ENCODE measurements at places on chromosomes 13 and 19.

DNA sequence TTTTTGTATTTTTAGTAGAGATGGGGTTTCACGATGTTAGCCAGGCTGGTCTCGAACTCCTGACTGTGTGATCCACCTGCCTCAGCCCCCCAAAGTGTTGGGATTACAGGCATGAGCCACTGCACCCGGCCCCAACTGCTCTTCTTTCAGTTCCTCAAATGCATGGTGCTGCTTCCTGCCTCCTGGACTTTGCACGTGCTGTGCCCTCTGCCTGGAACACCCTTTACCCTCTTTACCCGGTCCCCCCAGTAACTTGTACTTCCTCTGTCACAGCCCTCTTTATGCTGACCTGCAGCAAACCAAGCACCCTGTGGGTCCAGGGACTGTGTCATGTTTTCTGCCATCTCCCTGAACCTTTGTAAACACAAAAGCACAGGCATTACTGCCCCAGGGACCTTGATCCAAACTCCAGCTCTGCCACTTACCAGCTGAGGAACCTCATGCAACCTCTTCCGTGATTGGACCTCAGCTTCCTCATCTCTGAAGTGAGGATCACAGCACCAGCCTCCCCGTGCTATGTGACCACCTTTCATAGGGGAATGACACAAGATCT, 3.8 kb downstream of the BLVRB start:
- DNase-seq = no peak

DNA sequence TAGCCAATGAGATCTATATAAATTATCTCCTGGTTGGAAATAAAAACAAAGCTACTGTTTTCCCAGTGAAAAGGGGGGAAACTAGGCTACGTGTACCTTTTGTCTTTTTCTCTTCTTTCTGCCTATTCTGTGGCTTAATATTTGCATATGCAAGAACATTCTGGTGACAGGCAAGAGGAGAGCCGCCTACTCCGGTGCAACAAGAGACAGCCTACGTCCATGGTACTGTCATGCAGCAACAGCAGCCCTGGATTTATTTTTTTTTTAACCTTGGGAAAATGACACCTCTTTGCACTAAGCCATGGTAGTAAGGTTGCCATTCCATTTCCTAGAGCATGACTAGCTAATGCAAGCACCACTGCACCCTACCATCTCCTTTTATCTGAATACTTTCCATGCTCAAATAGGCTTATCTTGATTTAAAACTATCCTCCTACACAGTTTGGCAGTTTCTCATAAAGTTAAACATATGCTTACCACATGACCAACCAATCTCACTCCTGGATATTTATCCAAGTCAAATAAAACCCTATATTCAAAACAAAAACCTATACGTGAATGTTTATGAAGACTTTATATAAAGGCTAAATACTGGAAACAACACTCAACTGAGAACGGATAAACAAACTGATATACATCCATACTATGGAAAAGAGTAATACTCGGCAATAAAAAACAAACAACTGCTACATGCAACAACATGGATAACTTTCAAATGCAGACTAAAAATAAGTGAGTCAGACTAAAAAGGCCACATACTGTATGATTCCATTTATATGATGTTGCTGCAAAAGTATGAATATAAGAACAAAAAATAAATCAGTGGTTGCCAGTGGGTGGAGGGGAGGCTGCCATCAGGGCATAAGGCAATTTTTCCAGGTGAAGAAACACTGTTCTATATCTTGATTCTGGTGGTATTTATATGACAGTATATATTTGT, 17.3 kb downstream of the NUFIP1 start:
- DNase-seq = no peak

GRCh38 chr13:18943273-18943672, 238.4 kb downstream of the TUBA3C start:
- DNase-seq = no peak

DNA sequence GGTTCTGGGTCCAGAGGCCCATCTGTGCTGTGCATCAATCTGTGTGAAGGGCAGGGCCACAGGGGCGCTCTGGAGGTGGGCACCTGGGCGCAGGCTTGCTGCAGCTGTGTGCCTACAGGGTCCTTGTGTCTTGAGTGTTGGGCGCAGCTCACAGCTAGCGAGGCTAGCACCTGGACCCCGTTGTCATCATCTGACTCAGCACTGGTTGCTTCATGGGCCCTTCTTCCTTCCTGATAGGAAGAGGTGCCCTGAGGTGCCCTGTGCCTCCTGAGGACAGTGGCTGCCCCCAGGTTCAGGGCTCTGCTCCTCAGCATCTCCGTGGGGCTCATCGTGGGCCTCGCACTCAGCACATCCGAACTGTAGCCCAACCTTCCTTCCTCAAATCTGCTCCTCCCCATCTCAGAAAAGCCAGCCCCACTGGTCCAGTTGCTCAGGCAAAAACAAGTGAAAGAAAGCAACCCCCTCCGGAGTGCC, 54.8 kb downstream of the GATAD2A start:
- peak; percentile 52 for DNase-seq

GRCh38 chr13:52830946-52831345, 17.5 kb downstream of the PCDH8 start:
- DNase-seq = peak; percentile 10

DNA sequence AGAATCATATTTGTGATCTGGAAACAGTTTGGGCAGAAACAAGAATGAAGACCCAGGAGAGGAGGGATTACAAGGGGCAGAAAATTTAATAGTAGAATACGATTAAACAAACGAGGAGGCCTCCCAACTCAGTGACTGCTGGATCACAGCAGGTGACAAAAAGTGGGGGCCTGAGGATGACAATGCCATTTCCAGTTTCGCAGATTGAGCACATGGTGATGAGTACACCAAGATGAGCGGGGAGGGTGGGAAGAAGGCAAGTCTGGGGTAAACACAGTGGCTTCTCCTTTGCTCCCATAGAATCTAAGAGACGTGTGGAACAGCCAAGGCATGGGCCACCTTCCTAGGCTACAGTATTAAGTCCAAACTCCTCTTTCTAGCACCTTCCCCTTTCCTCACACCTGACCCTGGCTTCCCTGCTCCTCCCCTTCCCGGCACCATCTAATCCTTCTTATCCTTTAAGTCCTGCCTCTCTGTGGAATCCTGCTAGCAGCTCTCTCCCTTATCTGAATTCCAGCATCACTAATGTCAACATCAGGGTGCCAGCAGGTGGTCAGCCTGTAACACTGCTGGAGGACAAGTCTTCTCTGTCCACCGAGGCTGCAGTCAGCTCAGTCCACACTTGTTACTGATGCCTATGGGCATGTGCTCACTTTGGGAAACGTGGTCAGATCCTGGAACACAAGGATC, 13.5 kb downstream of the ATP7B start:
- no peak for DNase-seq

DNA sequence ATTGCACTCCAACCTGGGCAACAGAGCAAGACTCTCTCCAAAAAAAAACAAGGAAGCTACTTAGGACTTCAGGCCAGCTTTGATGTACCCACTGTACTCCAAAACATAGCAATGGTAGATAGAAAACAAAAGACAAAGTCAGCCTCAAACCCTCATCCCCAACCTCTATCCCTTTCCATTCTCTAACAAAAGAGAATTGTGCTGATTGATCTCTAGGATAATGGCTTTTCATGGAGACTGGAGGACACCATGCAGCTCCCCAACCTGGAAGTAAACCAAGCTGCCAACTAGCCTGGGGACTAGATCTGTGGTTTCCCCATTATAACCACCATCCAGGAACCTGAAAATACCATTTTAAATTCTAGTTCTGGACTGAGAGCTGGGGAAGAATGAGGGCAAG, 4.3 kb upstream of the ZDHHC20 start:
- no peak for DNase-seq

DNA sequence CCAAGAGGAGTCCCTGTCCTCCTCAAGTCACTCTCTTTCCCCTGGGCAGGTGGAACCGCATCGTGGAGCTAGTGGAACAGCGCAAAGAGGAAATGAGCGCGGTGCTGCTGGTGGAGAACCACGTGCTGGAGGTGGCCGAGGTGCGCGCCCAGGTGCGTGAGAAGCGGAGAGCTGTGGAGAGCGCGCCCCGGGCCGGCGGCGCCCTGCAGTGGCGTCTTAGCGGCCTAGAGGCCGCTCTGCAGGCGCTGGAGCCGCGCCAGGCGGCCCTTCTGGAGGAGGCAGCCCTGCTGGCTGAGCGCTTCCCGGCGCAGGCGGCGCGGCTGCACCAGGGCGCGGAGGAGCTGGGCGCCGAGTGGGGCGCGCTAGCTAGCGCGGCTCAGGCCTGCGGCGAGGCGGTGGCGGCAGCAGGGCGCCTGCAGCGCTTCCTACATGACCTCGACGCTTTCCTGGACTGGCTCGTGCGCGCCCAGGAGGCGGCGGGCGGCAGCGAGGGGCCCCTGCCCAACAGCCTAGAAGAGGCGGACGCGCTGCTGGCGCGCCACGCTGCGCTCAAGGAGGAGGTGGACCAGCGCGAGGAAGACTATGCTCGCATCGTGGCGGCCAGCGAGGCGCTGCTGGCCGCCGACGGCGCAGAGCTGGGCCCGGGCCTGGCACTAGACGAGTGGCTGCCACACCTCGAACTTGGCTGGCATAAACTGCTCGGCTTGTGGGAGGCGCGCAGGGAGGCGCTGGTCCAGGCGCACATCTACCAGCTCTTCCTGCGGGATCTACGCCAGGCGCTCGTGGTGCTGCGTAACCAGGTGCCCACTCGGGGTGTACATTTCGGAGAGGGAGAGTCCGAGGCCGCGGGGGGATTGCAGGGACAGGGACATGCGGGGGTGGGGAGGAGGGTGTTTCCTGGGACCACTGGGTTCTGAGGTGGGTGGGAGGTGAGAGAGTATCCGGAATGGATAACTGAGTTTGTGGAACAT, 52.8 kb downstream of the SPTBN4 start:
- peak; percentile 52 for DNase-seq

DNA sequence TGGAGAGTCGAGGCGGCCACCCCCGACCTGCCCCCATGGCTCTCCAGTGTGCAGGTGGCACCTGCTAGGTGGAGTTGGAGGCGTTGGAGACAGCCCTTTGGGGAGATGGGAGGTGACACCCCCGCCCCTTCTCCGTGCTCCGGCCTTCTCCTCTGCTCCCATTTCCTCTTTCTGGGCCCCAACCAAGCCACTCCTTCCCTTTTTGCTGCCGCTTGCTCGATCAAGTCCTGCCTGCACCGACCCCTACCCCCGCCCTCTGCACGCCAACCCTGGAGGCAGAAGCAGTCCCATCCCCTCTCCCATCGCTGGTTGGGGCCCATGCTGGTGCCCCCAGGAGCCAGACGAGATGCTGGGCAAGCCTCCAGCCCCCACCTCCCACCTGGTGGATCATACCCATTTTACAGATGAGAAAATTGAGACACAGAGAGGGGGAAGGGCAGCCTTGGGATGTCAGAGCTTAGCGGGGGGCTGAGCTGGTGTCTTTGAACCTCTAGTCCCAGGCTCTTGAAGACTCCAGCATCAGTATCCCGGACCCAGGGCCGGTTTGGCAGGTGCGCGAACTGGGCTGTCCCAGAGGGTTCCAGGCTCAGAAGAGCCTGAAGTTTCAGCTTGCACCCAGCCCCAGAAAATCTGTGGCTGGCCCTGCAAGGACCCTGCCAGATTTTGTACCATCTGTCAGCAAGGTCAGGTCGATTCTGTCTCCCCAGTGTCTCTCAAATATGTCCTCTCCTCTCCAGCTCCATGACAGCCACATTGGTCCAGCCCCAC, 10.3 kb downstream of the GNA15 start:
- DNase-seq = no peak

- DNase-seq = peak; percentile 10
Measured at GRCh38 chr19:51480590-51480989, 2.3 kb downstream of the CEACAM18 start.

DNA sequence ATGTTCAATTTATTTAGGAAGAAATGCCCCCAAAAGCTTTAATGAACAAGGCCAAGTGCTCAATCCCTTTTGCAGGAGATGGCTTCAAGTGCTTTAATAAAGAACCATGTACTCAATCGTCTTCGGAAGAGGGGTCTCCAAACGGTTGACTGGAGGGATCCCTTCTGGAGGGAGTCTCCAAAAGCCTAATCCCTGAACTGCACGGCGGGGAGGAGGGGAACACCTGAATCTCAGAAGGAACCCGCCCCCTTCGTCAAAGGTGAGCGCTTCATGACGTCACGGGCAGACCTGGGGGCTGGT, 505 bp downstream of the PAF1 start:
- DNase-seq = no peak

- DNase-seq = peak; percentile 6
Measured at GRCh38 chr13:31913459-31913858, 118.1 kb upstream of the FRY start.

Data from ELR (cell line).